ENCODE measurements at places on chromosomes 11 and 22.

- no peak for DNase-seq
Observed at GRCh38 chr11:57815476-57815875, 53.9 kb downstream of the CTNND1 start.

GRCh38 chr11:95230810-95231126, 234 bp downstream of the SESN3 start:
- DNase-seq: no peak

DNA sequence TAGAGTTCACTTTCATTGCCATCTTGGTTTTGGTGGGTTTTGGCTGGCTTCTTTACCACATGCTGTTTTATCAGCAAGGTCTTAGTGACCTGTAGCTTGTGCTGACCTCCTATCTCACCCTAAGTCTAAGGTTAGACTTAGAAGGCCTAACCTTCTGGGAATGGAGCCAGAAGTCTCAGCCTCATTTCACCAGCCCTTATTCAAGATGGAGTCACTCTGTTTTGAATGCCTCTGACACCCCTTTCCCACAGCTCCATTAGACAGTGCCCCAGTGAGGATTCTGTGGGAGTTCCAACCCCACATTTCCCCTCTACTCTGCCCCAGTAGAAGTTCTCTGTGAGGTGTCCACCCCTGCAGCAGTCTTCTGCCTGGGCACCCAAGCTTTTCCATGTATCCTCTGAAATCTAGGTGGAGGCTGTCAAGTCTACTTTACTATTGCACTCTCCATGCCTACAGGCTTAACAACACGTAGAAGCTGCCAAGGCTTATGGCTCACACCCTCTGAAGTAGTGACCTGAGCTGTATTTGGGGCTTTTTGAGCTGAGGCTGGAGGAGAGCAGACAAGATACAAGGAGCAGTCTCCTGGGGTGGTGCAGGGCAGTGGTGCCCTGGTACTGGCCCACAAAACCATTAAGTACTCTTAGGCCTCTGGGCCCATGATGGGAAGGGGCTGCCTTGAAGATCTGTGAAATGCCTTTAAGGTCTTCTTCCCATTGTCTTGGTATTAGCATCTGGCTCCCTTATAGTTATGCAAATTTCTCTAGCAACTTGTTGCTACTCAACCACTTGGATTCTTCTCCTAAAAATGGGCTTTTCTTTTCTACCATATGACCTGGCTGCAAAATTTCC, 65.9 kb upstream of the SC5D start:
- no peak for DNase-seq

GRCh38 chr22:36227396-36227795, 11.9 kb downstream of the APOL2 start:
- DNase-seq: no peak

- no peak for DNase-seq
Observed at GRCh38 chr11:118572981-118573550, 857 bp downstream of the ARCN1 start.

Measured in frontal cortex (tissue), 4 donors.